ENCODE measurements at places on chromosomes 4 and X. TPM values are rescaled to one million over a fixed set of nuclear protein-coding genes. Genes with fewer than 3 reads are reported as not detected.

The VBP1 gene
- total RNA-seq = 104 TPM

The USP27X gene
- 1.8 TPM for total RNA-seq

The MECP2 gene
- total RNA-seq = 21.0 TPM

The MOB1B gene
- 10.4 TPM for total RNA-seq

The HSFX3 gene
- total RNA-seq = not detected

The SOD3 gene
- total RNA-seq = under 0.01 TPM

Data from epithelial cell of umbilical artery (primary cell).